ENCODE measurements at places on chromosomes 5 and 9. TPM values are rescaled to one million over a fixed set of nuclear protein-coding genes. Genes with fewer than 3 reads are reported as not detected.

- H3K4me1 ChIP-seq, result no peaks in the 10 kb centered on the region
- H3K27ac ChIP-seq, result no peak overlapping the region
- H3K27me3 ChIP-seq, result no peaks in the 10 kb centered on the region
- H3K4me3 ChIP-seq, result no peak overlapping the region
These were observed 11.4 kb upstream of the ADAMTS19 start for GRCh38 chr5:129448654-129449053.

GRCh38 chr9:35798658-35799374, 7.4 kb downstream of the NPR2 start:
- peaks cover 4% of the 10 kb centered on the region for H3K36me3 ChIP-seq
- H3K4me1 ChIP-seq, result peaks cover 4% of the 10 kb centered on the region
- H3K27me3 ChIP-seq, result no peaks in the 10 kb centered on the region
- no peak overlapping the region for H3K4me3 ChIP-seq
- DNase-seq, result no peak

GRCh38 chr9:130857864-130858738, 23.0 kb downstream of the ABL1 start:
- no peaks in the 10 kb centered on the region for H3K4me1 ChIP-seq
- DNase-seq, result no peak
- H3K4me3 ChIP-seq, result no peak overlapping the region
- H3K27ac ChIP-seq, result no peak overlapping the region
- peaks cover 4% of the 10 kb centered on the region for H3K36me3 ChIP-seq

DNA sequence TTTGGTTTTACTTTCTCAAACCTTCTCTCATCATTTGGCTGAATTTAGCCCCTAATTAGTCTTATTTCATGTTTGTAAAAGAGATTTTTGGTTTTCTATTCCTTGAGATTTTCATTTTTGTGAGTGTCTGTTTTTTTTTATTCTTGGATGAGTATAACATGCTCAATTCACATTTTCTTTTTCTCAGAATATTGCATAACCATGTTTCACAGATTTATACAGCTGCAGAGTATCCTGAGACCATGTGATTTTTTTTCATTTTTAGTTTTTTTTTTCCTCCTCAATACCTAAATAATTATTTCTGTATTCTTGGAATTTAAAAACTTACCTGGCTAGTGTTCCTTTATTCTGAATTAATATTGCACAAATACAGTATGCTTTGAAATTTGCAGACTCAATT, 361.9 kb downstream of the SEMA5A start:
- DNase-seq, result no peak
- no peaks in the 10 kb centered on the region for H3K36me3 ChIP-seq
- no peak overlapping the region for H3K4me3 ChIP-seq
- no peaks in the 10 kb centered on the region for H3K4me1 ChIP-seq

DNA sequence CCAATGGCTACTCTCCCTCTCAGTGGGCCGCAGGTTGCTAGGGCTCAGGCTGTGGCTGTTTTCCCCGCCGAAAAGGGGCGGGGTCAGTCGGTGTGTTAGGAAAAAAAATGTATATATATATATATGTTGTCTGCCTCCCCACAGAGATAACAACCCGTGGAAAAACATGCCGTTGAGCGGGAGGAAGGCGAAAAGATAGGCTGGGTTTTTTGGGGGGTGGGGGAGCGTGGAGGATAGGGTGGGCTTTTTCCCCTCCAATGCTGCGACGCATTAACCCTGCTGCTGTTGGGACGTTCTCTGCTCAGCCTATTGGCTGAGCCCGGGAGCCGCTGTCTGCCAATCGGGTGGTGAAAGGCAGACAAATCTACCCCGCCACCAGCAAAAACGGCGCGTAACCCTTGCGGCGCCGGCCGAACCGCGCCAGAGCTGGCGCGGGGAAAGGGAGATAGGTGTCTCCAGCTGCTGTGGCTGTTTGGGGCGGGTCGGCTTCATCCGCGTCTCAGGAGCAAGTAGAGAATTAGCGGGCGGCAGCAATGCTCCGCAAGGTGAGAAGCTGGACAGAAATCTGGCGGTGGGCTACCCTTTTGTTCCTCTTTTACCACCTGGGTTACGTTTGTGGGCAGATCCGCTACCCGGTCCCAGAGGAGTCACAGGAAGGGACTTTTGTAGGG, at the start of gene PCDHGC4:
TSS of gene PCDHGC4 (plus strand) at position 390 of the 671 bp plus-strand sequence. CDS start at position 534, 144 bp downstream.
- H3K27ac ChIP-seq, result no peak within 1 kb of the TSS
- H3K4me1 ChIP-seq, result no peaks in the 10 kb centered on the region
- no peaks in the 10 kb centered on the region for H3K27me3 ChIP-seq

DNA sequence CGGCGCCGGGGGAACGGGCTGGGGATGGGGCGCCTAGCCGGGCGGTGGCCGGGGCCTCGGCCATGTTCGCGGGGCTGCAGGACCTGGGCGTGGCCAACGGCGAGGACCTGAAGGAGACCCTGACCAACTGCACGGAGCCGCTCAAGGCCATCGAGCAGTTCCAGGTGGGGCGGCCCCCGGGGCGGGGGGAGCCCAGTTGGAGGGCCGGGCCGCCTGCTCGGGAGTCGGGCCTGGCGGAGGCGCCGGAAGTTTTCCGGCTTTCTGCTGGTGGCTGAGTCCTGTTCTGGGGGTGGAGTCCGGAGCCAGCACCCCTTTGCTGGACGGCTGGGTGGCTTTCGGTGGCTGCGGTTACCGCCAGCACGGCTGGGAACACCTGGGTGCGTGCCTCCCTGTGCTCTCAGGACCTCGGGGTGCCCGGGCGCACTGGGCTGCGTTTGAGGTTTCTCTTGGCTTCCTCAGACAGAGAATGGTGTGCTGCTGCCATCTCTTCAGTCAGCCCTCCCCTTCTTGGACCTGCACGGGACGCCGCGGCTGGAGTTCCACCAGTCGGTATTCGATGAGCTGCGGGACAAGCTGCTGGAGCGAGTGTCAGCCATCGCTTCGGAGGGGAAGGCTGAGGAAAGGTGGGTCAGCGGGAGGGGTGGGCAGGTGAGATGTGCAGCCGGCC, 454 bp downstream of the NELFB start:
- H3K4me1 ChIP-seq, result peaks cover 10% of the 10 kb centered on the region
- peak overlapping the region; percentile 50 for H3K27ac ChIP-seq
- H3K36me3 ChIP-seq, result peaks cover 3% of the 10 kb centered on the region
- no peaks in the 10 kb centered on the region for H3K27me3 ChIP-seq
- DNase-seq, result no peak
- peak overlapping the region; percentile 76 for H3K4me3 ChIP-seq

- H3K27me3 ChIP-seq, result no peaks in the 10 kb centered on the region
- peak overlapping the region; percentile 66 for H3K27ac ChIP-seq
- no peaks in the 10 kb centered on the region for H3K36me3 ChIP-seq
- H3K4me1 ChIP-seq, result peaks cover 54% of the 10 kb centered on the region
- no peak for DNase-seq
- no peak overlapping the region for H3K4me3 ChIP-seq
These were observed 12.0 kb downstream of the NDST1 start for GRCh38 chr5:150519978-150520377.

GRCh38 chr5:171162165-171162564, 146.9 kb upstream of the TLX3 start:
- no peaks in the 10 kb centered on the region for H3K4me1 ChIP-seq
- H3K4me3 ChIP-seq, result no peak overlapping the region
- no peak for DNase-seq
- no peaks in the 10 kb centered on the region for H3K27me3 ChIP-seq

GRCh38 chr5:88675168-88675707, 207.7 kb downstream of the MEF2C start:
- H3K27me3 ChIP-seq, result peaks cover 9% of the 10 kb centered on the region
- peaks cover 23% of the 10 kb centered on the region for H3K4me1 ChIP-seq
- no peak for DNase-seq
- no peak overlapping the region for H3K27ac ChIP-seq
- H3K4me3 ChIP-seq, result peak overlapping the region; percentile 26

DNA sequence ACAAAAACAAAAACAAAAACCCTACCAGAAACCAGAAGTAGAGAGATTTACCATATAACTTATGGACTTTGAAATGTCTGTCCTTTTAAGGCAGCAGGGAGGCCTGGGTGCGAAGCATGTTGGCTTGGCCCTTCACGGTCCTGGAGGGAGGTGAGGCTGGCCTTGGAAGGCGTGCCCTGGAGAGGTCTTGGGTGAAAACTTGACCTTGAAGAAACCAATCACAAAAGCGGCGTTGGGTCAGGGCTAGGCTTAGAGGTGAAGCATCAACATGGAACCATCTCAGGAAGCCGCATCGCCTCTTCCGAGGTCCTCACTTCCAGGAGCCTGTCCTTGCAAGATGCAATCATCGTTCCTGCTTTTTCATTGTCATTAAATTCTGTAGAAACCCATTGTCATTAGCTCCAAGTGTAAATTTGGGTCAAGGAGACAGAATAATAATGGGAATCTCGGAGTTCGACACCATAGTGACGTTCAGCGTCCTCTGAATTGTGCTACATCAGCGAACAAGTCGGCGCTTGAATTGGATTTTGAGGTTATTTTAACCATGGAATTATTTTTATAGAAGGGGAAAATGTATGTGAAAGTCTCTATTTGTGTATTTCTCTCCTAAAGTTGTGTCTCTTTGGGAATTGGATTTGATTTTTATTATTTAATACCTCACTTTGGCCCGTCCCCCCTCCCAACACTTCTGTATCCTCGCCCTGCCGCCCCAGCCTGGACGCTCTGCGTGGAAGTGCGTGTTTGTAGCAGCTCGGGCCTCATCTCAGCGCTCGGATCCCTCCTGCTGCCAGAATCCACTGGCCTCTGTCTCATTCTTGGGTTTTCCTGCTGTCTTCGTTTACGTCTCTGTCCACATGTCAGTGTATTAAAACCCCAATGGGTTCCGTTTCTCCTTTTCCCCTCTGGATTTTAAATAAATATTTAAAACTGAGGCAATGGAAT, 11.1 kb upstream of the ORM1 start:
- peaks cover 10% of the 10 kb centered on the region for H3K4me1 ChIP-seq
- H3K4me3 ChIP-seq, result no peak overlapping the region
- no peak for DNase-seq
- peaks cover 8% of the 10 kb centered on the region for H3K36me3 ChIP-seq

GRCh38 chr9:32431940-32432555, 47.6 kb downstream of the ACO1 start:
- H3K4me3 ChIP-seq, result no peak overlapping the region
- no peak overlapping the region for H3K27ac ChIP-seq
- peak; percentile 48 for DNase-seq
- no peaks in the 10 kb centered on the region for H3K27me3 ChIP-seq
- H3K4me1 ChIP-seq, result peaks cover 9% of the 10 kb centered on the region

DNA sequence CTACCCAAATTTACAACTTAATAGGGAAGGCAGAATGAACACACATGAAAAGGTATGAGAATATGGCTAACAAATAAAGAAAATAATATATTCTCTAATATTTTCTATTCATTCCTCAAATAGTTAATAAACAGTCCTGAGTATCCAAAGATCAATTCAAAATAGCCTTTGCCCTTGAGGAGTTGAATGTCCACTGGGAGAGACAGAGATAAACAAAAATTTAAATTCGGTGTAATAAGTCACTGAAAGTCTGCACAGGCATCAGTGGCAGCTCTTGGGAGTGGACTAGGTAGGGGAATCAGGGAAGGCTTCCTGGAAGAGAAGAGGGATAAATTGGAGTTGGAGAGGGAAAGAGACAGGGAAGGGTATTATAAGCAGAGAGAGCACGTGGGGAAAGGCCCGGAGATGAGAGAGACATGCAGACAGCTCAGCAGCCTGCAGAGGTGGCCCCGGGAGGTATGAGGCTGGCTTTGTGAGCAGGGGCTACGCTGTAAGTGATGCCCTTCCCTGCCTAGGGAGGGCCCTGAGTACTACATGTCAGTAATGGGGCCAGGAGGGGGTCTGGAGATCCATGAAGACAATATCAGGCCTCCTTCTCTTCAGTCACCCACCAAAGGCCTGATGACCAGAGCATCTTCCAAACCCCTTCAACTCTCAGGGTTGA, 137.1 kb downstream of the PDE8B start:
- no peak overlapping the region for H3K4me3 ChIP-seq
- no peak for DNase-seq
- H3K27ac ChIP-seq, result no peak overlapping the region
- no peaks in the 10 kb centered on the region for H3K36me3 ChIP-seq

- DNase-seq, result no peak
- no peak overlapping the region for H3K4me3 ChIP-seq
- H3K27me3 ChIP-seq, result no peaks in the 10 kb centered on the region
- H3K4me1 ChIP-seq, result no peaks in the 10 kb centered on the region
- H3K36me3 ChIP-seq, result no peaks in the 10 kb centered on the region
These were observed 91.3 kb upstream of the RASEF start for GRCh38 chr9:83154087-83154736.

- peak overlapping the region; percentile 42 for H3K27ac ChIP-seq
- DNase-seq, result no peak
- H3K27me3 ChIP-seq, result no peaks in the 10 kb centered on the region
- H3K4me3 ChIP-seq, result no peak overlapping the region
- peaks cover 93% of the 10 kb centered on the region for H3K4me1 ChIP-seq
These were observed 18.0 kb downstream of the RXRA start for GRCh38 chr9:134344068-134344799.

DNA sequence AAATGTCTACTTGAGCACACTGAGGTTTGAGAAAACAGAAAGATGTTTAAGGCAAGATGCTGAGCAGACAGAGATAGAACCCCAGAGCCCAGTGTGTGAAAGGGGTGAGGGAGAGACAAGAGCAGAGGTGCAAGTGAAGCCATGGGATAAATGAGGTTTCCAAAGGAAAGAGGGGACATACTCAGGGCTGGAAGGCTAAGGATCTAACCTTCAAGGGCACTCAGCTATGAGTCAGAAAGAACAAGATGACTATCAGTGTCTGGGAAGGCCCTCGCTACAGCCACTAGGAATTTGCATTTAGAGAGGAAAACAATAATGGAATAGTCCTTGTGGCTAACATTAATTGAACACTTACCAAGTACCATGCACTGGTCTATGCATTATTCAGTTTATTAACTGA, 113.7 kb downstream of the HTR4 start:
- H3K27ac ChIP-seq, result no peak overlapping the region
- H3K36me3 ChIP-seq, result no peaks in the 10 kb centered on the region
- no peak overlapping the region for H3K4me3 ChIP-seq
- H3K27me3 ChIP-seq, result no peaks in the 10 kb centered on the region

GRCh38 chr5:1703352-1704050, 96.1 kb downstream of the MRPL36 start:
- DNase-seq, result no peak
- H3K27ac ChIP-seq, result no peak overlapping the region
- no peaks in the 10 kb centered on the region for H3K4me1 ChIP-seq
- no peak overlapping the region for H3K4me3 ChIP-seq

DNA sequence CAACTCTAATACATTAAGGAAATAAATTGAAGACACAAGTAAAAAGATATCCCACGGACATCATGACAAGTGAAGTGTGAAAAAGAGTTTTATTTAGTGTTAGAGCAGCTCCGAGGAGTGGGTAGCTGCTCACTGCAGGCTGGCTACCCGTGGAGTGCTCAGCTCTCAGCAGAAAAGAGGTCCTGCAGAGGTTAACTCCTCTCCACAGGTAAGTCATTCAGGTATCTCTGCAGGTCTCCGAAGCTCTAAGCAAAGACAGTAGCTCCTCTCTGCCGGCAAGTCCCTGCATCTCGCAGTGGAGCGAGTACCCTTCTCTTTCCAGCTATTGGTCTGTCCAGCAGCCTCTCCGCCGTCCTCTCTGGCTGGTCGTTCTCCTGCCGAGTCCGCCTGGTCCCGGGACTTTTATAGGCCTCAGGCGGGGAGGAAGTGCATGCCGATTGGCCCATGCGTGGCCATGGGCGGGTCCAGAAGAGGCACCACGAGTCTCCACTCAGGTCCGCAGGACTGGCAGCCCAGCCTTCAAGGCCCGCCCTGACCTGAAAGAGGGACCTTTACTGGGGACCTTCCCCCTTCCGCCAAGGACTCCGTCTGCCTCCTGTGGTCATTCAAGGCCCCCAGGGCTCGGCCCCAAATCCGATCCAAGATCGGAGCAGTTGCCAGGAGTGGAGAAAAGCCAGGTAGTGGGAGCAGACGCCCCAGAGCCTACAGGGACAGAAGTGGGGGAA, 29.9 kb downstream of the BTNL9 start:
- H3K4me1 ChIP-seq, result no peaks in the 10 kb centered on the region
- no peak overlapping the region for H3K4me3 ChIP-seq
- peaks cover 3% of the 10 kb centered on the region for H3K27me3 ChIP-seq
- DNase-seq, result no peak
- no peak overlapping the region for H3K27ac ChIP-seq
- no peaks in the 10 kb centered on the region for H3K36me3 ChIP-seq

The FBP2 gene
- not detected for total RNA-seq

The DNAJA1 gene
- total RNA-seq, result 60.9 TPM

The SPIN1 gene
- total RNA-seq, result 30.3 TPM

The CCNH gene
- 56.6 TPM for total RNA-seq

Measured in liver (tissue), 10 donors.